ENCODE measurements at places on chromosomes 6 and 20.
A peak's percentile ranks its signal among the peaks of the same experiment; 100 is the strongest.

DNA sequence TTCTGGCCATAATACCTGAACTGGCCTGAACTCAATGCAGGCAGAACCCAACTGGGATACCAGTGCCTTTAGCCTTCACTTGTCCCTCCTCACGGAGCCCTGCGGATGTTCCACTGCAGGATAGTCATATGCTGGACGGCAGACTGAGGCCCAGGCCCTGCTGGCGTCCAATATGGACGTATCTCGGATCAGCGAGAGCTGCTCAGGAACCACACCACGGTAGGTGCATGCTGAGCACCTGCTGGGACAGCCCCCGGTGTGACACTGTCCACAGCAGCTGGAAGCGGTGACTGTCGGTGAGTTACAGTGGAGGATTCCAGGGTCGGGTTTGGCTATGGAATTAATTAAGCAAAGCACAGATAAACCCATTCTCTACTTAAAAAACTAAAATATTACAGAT, 48.7 kb downstream of the PSMG4 start:
- DNase-seq: no peak

- DNase-seq: no peak
Observed at GRCh38 chr6:52435345-52435744, 15.2 kb downstream of the EFHC1 start.

DNA sequence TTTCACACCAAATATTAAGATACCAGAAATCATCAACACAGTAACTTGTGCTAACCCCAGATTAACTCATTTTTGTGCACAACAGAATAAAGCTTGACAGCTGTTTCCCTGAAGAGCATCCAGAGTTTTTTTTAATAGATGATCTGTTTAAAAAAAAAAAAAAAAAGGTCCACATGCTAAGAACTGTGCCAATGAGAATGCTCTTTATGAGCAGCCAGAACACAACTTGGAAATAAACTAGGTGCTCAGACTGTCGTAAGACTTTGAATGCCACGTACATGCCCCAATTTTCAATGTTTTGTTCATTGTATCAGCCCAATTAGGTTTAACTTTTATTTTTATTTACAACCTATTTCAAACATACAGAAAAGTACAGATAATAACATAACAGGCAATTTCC, 47.3 kb downstream of the STAU1 start:
- DNase-seq: no peak

GRCh38 chr6:147879031-147879580, 370.6 kb downstream of the SAMD5 start:
- no peak for DNase-seq

DNA sequence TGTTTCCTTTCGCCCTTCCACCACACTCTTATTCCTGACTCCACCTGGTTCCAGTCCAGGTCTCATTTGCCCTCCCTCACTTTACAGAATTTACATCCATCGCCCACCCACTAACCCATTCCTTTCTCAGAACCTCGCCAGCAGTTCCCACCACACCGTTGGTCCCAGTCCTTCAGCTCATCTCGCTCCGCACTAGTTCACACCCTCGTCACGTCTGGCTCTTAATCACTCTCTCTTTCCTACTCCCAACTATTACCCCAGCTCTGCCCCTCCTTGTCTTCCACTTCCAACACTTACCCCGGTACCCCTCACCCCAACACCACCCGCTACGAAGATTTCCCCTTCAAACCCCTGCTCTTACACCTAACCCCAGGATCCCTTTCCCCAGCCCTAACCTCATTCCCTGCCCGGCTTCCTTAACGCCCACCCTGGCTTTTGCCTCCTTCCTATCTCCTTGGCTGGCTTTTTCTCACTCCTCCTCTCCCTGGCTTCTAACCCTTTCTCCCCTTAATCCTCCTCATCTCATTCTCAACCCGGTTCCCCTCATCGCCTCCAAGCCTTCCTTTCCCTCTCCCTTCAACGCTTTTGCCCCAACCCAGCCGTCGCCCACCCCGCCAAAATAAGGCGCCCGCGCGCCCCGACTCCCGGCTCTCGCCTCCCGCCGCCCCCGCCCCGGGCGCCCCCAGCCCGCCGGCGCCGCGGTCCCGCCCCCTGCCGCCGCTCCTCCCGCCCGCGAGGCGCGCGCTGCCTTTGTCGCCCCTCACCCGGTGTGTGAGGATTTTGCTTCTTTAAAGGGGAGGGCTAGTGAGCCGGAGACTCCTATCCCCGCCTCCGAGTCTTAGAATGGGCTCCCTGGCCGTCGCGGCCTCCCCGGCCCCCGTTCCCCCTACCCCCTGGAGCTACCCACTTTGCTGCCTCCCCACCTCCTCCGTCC, 542 bp downstream of the USP49 start:
- peak; percentile 34 for DNase-seq

- no peak for DNase-seq
Observed at GRCh38 chr20:35888657-35889056, 65.6 kb downstream of the SCAND1 start.

GRCh38 chr6:37800703-37801604, 18.6 kb upstream of the ZFAND3 start:
- no peak for DNase-seq

- peak; percentile 23 for DNase-seq
Observed at GRCh38 chr20:22312744-22313346, 271.5 kb downstream of the FOXA2 start.

All from hematopoietic multipotent progenitor cell treated with erythropoietin and hydrocortisone succinate and interleukin-3 and kit ligand, for 4 days (in vitro differentiated cells).